Activated CD4-positive, CD25-positive, alpha-beta regulatory T cell (primary cell): ENCODE measurements at places on chromosomes 16 and 17.

DNA sequence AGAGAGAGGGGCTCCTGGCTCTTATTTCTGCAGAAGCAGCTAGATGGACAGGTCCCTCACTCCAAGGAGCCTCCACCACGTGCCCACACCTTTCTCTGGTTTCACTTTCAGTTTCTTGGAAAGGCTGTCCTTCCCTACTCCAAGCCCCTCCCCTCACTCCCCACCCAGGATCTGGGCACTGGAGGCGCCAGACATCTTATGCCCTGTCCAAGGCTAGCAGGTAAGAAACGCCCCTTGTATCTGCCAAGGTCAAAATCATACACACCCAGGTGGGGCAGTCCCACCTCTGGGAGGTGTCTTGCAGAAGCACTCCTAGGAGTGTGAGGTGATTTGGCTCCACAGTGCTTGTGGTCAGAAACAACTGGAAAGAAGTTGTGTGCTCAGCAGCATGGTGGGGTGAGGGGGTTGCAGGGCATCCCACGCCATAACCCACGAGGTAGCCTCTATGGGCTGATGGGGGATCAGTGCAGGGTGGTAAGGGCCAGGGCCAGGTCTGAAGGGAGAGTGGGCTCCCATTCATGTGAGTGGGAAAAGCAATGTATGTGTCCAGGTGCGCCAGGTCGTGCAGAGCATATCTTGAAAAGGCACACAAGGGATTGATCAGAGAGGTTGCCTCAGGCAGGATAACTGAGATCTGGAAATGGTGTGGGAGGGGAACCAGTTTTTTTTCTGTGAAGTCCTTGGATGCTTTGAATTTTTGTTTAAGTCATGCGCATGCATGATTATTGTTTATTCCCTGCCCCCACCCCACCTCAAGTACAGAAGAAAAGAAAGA is 31.8 kb upstream of the PRM1 start:
- no peak for DNase-seq

DNA sequence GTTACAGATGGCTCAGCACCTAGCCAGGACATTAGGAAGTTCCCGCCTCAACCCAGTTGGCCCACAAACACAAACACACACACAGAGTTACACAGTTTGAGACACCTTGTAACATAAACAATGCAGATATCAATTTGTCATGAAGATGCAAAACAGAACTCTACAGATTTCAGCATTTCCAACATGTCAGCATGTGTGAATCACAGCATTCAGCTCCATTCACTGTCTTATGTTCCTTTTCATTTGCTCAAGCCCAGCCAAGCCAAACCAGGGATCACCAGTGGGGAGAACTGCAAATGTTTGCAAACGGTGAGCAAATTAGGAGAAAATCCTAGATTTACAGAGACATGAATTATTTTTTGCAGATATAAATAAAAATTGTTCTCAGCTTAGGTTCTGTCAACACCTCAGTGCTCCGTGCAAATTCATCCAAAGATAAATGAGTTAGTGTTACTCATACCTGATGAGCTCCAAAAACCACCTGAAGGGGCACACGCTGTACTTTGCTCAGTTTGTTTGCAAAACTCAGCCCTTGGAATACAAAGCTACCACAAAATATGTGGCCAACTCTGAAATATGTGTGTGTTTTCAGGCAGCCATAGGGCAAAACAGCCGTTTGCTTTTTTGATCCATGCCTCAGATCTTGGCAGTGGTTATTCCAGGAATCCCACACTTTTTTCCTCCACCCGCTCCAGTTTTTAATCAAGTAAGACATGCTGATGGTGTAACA is 16.3 kb upstream of the COX10 start:
- DNase-seq, result no peak

DNA sequence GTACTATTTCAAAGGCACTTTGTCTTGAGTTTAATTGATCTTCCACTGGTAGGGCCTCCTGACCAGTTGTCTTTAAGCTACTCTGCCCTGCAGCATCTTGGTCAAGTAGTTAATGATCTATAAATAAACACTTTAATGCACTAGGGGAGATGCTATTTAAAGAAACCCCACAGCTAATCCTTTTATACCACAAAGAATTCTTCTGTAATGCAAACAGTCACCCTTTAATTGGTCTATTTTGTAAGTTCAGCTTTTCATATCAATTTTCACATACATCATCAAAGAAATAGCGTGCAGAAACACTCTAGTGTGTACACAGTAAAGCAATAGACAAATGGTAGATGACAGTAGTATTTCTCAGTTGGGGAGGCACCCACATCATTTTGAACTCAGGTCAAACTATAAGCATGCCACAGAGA is 70.3 kb downstream of the PMP22 start:
- no peak for DNase-seq

DNA sequence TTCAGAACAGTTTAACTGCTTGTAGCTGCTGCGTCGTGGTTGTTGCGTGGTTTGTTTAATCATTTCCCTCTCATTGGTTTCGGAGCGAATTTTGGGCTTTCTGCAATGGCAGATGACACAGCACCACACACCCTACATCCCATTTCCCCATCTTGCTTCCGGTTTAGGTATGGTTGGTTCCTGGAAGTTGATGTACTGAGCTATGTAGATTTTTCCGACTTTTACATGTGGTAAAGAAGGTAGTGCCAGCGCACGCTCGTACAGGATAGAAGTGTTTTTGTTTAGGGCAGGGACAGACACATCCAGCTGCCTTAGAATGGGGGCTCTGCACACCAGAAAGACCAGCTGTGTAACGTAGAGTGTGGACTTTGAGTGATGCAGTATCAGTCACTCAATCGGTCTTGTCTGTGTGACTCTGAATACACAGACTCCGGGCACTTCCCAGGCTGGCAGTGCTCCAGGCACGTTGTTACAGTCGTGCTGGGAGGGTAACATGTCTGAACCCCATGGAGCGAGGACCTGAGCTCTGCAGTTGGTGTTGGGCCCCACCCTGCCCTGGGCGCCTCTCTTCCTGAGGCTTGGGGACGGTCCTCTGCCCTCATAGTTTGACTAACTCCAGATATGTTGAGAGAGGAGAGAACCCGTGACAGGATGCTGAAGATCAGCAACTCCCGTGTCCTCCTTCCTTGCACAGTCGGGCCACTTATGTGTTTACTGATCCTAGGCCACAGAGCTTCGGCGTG is 172.0 kb upstream of the CHMP6 start:
- no peak for DNase-seq

DNA sequence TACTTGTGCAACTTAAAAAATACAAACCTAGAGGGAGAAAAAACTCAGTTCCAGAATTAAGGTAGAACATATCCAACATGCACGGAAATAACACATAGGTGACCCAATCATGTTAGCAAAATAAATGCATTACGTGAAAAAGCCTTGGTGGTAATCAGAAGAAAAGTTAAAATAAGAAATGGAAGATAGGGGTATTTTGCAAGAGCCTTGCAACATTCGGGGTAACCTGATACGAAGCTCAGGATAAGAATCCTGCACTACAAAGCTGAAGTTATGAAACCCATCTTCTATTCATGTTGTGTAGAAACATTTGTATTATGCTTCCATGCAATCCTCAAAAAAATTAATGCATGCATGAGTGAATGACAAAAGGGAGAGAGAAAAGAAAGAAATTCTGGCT is 33.1 kb downstream of the CHCT1 start:
- no peak for DNase-seq

GRCh38 chr17:62892061-62892675 is 73.9 kb upstream of the TANC2 start:
- DNase-seq, result no peak

DNA sequence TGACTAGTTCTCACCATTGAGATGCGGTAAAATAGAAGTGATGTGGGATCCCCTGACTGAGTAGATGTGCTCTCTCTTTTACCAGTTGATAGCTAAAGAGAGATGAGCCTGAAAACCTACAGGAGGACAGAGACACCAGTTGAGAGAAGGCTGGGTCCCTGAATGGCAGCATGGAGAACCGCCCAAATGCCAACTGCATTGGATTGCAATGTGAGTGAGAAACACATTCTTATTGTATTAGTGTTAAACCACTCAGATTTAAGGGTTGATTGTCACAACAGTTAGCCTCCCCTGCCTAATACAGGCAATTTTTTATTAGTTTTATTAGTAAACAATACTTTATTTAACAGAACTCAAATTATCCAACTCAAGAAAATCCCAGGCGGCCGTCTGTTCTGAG is 61.2 kb downstream of the SPACA3 start:
- DNase-seq, result no peak

DNA sequence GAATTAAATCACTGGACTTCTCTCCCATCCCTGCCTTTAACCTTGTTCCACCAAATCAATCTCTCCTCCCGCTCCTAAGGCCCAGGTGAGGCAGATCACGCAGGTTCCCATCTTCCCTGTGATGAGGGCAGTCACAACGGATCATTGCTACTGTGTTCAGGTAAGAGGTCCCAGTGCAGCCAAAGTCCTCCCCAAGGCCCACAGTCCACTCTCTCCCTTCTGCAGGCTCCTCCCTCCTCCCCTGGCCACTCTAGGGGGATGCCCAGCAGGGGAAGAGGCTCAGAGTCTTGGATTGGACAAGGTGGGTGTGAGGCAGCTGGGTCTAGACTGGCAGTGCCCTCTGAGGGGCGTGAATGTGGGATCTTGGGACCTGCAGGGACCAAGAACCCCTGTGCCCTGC is 2.6 kb upstream of the ADGRG3 start:
- DNase-seq, result no peak

DNA sequence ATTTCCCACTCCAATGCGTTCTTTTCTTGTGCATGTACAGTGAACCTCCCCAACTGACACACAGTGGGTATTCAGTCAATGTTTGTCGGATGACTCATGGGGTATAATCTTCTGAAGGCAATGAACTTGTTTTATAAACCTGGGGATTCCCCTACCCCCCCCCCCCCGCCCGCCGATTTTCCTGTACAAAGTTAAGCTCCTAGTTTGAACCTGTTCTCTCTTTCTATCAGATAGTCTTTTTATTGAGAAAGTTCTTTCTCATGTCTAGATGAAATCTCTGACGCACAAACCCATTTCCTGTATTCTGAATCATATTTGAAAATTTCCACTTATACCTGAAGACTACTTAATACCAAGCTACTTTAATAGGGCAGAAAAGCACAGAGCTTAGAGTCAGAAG is 338.3 kb downstream of the CA10 start:
- no peak for DNase-seq

DNA sequence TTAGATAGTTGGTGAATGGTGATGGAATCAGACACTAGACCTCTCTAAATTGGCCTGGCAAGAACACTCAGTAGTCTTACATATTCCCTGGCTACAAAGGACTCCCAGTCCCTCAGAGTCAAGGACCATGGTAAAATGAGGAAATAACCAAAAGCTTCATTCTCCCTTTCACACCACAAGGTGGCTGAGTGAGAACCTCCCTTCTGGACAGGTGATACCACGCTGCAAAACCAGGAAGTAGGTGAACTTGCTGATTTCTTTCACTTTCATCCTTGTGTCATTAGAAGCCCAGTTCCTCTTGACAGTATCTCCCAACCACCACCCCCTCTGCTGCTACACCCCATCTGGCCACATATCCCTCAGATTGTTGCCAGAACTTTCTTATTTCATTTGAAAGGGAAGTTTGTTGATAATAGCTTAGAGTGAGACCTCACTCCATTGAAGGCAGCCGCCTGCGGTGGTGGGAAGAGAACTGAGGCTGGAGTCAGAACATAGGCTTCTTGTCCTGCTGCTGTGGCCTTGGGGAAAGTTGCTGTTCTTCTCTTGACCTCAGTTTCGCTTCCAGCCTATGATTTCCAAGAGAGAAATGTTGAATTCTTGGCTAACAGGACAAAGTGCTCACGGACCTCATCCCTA is 290.6 kb upstream of the CCL2 start:
- no peak for DNase-seq

GRCh38 chr17:75011401-75012095 is 922 bp upstream of the MRPL58 start:
- no peak for DNase-seq

DNA sequence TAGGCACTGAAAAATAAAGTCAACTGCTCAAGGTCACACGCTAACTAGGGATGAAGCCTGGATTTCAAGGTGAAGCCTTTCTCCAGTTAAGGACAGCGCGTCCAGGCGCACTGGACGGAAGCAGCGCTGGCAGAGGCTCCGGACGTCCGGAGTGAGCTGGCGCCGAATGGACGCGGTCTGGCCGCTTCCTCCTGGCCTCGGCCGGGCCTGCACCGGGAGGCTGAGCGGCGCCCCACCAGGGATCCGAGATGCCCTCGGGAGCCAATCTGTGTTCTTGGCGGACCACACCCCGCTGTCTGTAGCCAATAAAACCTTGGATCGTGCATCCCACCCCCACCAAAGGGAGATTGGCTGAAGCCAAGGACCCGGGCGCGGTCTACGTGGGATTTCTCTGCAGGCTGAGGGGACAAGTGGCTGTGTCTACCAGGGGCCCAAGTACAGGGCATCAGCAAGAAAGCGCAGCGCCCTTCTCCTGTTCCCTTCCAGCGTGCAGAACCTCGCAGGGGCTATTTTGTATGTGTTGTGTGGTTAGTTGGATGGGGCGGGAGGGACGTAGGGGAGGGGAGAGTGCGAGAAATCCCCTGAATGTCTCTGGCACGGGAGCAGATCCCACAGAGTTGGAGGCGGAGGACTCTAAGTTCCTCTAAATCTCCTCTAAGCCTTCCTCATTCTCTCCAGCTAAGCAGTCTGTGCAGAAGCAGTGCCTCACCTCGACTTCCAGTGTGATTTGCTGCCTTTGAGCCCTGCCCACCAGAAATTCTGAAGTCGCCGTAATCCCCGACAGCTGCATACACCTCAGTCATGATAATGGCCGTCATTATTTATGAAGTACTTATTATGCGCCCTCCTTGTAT is 2.5 kb upstream of the AKAP10 start:
- DNase-seq, result no peak

DNA sequence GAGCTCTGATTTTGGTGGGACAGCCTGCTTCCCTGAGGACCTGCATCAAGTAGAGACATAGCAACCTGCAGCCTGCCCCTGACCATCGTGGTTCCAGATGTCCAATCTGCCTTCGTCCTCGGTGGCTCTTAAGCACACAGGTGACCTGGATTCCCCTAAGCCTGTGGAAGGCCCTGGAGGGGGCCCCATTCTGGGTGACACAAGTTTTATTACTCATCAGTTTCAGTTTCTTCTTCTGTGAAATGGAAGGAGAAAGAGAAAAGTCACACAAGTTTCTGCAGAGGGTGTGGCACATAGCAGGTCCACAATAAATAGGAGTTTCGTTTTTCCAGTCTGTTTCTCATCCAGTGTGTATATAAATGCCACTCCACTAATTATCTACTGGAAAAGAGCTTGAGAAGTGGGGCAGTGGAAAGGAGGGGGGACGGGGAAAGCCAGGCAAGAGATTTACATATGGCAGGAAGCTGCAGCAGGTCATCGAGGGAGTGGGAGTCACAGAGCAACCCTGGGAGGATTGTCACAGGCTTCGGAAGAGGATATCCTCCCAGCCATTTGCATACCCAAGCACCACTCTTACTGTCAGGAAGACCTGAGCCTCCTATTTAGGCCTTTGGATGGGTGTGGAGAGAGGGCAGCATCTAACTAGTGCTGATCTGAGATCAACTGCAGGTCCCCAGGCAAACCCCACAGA is 10.0 kb upstream of the NOS2 start:
- no peak for DNase-seq
